ENCODE measurements at places on chromosomes 3 and 15.

DNA sequence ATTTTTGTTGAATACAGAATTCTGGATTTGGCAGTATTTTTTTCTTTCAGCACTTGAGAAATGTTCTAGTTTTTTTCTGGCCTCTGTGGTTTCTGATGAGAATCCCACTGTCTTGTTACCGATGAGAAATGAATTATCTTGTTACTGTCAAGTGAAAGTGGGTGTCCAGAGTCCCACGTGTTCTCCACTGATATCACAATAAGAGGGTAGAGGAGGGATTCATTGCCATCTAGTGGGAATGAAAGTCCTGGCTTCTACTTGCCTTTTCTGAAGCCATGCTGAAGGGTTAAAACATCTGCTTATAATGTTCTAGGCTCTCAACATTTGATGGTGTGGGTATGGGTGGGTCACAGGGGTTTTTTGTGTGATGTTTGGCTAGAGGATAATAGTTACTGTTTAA, 66.1 kb downstream of the SEC22A start:
- no peak for DNase-seq

- DNase-seq = no peak
Observed at GRCh38 chr15:53950572-53950971, 27.7 kb upstream of the UNC13C start.

- no peak for DNase-seq
Observed at GRCh38 chr15:56640127-56640526, 93.2 kb downstream of the ZNF280D start.

DNA sequence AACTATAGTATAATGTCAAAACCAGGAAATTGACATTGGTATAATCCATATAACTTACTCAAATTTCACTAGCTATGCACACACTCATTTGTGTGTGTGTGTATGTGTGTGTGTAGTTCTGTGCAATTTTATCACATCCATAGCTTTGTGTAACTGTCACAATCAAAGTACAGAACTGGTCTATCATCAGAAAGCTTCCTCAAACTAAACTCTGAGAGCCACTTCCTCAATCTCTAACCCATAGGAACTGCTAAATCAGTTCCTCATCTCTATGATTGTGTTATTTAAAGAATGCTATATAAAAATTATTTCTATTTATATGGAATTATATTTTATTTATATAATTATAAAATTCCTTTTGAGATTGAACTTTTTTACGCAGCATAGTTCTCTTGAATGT, 18.1 kb downstream of the LNP1 start:
- no peak for DNase-seq

DNA sequence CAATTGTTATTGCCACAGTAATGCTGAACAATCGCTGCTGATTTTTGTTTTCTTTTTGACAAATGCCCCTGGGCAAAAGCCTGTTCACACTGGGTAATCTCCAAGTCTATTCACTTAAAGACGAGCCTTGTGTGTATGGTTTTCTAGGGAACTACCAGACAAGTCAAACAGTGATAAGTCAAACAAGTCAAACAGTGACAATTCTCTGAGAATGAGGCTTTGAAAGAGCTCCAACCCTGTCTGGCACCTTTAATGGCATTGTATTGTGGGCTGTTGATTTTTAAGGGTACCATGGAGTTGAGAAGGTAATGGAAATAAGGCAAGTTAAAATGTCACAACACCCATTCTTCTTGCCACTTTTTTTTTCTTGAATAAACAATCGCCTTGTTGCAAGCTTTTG, 59.4 kb upstream of the TMC3 start:
- DNase-seq = no peak

DNA sequence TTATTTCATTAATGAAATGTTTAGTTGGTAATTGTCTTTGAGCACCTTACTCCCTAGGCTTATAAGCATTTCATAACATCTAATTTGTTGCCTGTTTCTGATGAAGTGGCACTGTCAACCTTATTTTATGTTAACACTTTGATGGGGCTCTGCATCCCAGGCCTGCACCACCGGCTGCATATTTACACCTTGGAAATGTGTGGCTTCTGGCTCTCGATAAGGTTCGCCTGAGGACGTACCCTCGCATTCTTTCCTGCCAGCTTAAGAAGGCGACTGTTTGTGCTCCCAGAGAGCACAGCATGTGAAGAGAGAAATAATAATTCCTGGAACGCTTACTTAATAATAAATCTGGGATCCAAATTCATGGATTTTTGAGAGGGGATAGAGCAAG, 763.3 kb upstream of the CFAP20DC start:
- DNase-seq = no peak

DNA sequence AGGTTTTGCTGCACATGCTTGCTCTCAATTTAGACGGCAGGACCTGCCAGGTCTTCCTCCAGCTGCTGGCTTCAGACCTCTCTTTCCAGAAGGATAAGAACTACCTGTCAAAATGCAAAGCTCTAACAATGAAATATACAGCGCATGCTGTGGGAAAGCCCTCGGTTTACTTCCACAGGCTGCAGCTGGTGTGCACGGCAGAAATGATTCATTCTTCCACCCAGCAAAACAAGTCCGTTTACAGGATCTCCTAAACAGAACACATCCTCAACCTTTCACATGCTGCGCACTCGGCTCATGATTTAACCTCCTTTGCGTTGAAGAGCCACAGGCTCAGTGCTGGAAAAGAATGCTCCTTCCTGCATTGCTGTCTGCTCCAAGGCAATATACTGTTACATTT, 92.4 kb upstream of the WNT5A start:
- no peak for DNase-seq

GRCh38 chr15:68677996-68678395, 99.2 kb downstream of the CORO2B start:
- DNase-seq = peak; percentile 81

DNA sequence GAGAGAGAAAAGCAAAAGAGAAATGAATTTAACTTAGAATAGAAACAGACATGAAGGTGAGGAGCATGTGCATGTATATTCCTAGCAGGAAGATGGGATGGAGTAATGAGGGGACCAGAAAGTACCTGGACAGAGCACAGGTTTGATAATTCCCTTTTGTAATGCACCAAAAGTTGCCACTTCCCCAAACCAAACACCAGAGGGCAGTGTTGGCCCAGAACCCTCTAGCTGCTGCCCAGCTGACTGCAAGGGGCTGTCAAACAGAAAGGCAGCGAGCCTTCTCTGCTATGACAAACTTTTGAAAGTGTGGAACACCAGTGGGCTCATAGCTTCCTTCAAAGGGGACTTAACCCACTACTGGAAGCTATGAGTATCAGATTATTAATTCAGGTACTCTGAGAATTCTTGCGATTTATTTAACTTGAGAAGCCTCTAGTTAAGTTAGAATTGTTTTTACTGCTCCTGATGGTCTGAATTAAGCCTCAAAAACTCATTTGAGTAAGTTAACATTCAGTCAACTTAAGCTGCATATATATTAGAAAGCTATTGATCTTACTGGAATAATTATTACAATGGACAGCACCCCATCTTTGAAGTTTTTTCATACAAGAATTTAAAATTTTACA, 234.9 kb downstream of the NEK10 start:
- peak; percentile 4 for DNase-seq
